ENCODE measurements at places on chromosomes 3 and 15. TPM values are rescaled to one million over a fixed set of nuclear protein-coding genes. Genes with fewer than 3 reads are reported as not detected.
A peak's percentile ranks its signal among the peaks of the same experiment; 100 is the strongest.

DNA sequence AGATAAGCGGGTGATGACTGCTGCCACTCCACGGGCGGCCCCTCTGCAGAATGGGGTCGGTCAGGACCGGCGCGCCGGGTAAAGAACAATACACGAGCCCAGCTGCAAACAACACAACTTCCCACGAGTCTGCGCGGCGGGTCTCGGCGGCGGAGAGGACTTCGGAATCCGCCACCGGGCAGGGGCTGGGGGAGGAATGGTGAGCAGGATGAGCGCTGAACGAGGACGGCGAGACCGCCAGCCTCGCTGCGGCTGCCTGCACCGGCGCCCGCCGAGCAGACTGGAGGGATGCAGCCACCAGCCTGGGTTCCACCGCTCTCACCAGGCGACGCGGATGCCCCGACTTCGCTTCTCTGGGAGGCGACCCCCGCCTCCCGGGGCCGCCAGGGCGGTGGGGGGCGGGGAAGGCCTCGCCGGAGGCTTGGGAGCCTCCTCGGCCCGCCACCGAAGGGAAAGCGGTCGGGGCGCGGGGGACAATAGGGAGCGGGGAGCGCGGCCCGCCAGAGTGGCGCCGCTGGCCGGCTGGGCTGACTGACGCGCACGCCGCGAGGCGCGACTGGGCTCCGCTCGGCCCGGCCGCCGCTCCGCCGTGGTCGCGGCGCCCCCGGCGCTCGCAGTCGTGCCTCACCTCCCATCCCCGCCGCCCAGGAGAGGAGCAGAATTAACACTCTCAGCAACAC is 515 bp downstream of the ADAM10 start:
- DNase-seq = peak; percentile 60

GRCh38 chr3:10817506-10817905 is 1.5 kb downstream of the SLC6A11 start:
- no peak for DNase-seq

GRCh38 chr15:101184830-101185229 is 67.0 kb downstream of the CHSY1 start:
- no peak for DNase-seq

DNA sequence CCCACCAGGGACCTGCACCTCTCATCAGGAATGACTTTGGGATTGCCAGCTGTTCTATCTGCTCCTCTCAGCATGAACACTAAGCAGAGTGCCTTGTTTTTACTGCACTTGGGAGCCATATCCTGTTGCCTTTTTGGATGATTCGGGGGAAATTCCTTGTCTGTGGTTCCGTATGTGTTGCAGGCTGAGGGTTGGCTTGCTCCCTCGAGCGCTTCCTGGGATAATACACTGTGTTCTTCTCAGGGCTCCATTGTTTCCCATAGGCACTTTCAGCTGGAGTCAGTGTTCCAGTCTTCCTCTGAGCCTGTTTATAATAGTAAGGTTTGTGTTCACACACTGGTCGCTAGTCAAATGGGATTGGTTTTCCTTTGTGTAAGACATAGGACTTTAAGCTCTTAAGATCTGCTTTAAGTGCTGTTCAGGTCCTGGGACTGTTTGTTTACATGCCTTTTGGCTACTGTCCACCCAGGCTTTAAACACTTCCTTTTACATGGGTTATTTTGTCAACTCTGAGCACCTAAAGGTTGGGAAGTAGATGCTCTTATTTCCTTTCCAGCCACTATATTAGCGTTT is 23.4 kb downstream of the BOC start:
- no peak for DNase-seq

The AGBL1 gene
- total RNA-seq = not detected

The IL20RB gene
- 2.8 TPM for total RNA-seq

- DNase-seq = no peak
Measured at GRCh38 chr3:79361748-79362378, 405.9 kb downstream of the ROBO1 start.

GRCh38 chr3:157532529-157533297 is 29.5 kb upstream of the VEPH1 start:
- no peak for DNase-seq

All from CD4-positive, CD25-positive, alpha-beta regulatory T cell (primary cell).